ENCODE measurements at places on chromosomes 1 and 21. TPM values are rescaled to one million over a fixed set of nuclear protein-coding genes. Genes with fewer than 3 reads are reported as not detected.

The GJB3 gene
- 61.7 TPM for total RNA-seq

The RGS16 gene
- total RNA-seq, result 1.3 TPM

The C1orf226 gene
- 4.8 TPM for total RNA-seq

The PDE9A gene
- total RNA-seq, result 1.8 TPM

The HLX gene
- total RNA-seq, result 0.48 TPM

The GPATCH3 gene
- total RNA-seq, result 10.4 TPM

The MARCKSL1 gene
- total RNA-seq, result 10.8 TPM

The FAM163A gene
- total RNA-seq, result not detected

The GOLT1A gene
- total RNA-seq, result not detected

The MUL1 gene
- 17.1 TPM for total RNA-seq

The BACE2 gene
- 39.6 TPM for total RNA-seq

The MTMR11 gene
- total RNA-seq, result 5.8 TPM

The OR2L5 gene
- total RNA-seq, result not detected

DNA sequence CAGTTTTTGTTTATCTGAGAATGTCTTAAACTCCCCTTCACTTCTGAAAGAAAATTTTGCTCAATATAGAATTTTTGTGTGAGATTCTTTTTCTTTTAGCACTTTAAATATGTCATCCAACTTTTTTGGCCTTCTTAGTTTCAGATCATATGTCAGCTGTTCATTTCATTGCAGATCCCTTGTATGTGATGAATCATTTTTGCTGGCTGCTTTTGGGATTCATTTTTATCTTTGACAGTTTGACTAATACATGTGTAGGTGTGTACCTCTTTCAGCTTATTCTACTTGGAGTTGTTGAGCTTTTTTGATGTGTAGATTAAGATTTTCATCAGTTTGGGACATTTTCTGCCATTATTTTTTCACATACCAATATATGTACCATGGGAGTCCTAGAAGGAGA lies 156.8 kb downstream of the FASLG start:
- ATAC-seq, result no peak

GRCh38 chr1:60141276-60141675 lies 67.7 kb upstream of the C1orf87 start:
- no peak for ATAC-seq

DNA sequence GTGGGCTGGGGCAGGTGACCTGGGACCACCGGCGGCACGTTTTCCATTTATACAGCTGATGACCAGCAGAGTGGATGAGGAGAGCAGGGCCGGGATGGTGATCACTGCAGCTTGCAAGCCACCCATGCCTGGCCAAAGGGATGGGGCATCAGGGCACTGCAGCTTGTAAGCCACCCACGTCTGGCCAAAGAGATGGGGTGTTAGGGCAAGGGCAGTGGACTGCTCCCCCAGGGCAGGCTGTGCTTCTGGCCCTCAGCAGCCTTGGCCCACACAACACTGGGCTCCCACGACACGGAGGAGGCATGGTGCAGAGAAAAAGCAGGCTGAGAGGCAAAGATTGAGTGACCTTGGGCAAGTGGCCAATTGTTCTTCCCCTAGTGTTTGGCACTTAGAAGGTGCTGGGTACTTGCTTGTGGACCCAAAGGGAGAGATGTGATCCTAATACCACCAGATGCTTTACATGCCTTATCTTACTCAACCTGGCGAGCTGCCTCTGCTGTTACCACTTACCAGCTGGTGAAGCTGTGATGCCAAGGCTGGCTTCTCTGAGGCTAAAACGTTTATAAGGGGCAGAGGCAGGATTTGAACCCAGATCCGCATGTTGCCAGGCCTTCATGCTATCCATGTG lies 48.3 kb downstream of the TRIM62 start:
- ATAC-seq, result no peak

GRCh38 chr1:90359994-90360393 lies 357.1 kb downstream of the BARHL2 start:
- no peak for ATAC-seq

DNA sequence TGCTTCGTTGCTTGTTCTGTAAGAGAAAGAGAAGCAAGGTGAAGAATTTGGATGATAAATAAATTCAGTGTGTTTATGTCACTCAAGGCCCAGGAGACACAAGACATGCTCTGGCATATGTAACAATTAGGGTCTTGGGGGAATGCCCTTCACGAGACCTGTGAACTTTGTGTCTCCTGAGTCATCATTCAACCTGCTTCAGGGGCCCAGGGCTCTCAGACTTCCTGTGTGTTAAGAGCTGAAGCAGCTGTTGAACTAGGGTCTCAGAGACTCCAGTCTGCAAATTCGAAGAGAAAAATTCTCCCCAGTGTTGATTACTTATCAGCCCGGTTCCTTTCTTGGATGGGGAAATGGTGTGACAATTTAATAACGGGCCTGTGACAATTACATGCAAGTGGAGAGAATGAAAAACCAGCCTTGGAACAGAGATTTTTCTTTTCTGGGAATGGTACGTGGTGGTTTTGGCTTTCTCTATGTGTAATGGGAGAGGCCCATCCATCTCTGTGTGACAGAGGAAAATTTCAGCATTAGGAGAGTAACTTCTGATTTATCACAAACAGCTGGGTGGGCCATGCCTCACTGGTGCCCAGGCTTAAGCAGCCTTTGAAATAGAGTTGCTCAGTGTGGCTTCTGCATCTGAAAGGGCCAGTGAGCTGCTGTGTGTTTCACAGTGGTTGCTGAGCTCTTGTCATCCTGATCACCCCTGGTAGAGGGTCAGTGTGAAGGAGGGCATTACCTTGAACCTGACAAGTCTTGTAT lies 22.4 kb downstream of the HUNK start:
- ATAC-seq, result no peak

GRCh38 chr21:24895885-24896734 lies 711.2 kb downstream of the MRPL39 start:
- peak; percentile 45 for ATAC-seq

DNA sequence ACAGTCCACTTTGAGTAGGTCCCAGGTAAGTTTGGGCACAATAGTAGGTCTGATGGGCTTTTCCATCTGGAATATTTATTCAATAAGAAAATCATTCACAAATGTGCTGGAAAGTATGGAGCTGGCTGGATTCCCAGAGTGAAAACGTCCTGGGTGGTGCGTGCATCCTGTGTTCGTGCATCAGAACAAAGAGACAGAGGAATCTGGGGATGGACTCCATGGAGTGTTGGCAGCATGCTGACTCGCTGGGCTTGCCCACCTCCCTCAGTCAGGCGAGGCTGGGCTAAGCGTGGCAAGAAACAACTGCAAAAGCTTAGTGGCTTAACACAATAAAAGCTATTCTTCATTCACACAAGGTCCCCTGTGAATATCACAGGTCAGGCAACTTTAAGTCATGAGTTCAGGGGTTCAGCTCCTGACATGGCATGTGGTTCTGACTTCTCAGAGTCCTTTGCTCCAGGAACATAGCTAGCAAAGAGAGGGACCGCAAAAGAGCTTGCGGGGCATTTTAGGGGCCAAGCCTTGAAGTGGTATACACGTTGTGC lies 151.6 kb upstream of the ZNF644 start:
- no peak for ATAC-seq

GRCh38 chr1:201262963-201263608 lies 20.2 kb upstream of the PKP1 start:
- no peak for ATAC-seq

DNA sequence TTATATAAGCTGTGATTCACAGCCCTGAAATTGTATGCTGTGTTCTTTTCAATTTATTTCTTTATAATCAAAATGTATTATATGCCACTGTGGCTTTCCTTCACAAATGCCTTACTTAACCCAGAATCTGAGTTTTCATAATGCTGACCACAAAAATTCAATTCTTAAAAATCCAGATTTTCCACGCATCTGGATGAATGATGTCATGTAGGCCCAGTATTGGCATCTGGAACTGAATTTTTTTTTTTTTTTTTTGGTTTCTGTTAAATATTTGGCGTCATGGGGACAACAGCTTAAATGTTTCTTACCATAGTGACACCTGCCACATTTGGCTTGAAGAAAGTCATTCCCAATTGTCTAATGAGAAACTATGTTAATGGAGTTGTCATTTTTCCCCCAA lies 296.8 kb downstream of the TM2D1 start:
- no peak for ATAC-seq

DNA sequence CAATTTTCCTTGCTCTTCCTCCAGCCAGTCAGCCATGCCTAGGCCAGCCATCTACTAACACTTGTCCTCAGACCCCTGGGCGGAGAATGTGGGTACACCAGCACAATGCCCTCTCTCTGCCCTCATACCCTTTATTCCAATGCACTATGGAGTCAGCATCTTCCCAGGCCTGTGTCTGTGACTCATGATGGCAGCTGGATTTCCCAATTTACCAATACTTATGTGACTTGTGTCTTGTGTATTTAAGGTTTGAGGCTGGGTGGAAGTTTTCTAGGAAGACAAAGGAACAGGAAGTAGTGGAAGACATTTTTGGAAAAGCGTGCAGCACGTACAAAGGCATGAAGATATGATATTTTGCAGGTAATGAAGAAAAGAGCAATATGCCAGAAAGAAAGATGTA lies 114.3 kb downstream of the NMNAT2 start:
- ATAC-seq, result peak; percentile 13

- ATAC-seq, result no peak
Observed at GRCh38 chr1:167486090-167486824, 32.1 kb downstream of the CD247 start.

- ATAC-seq, result no peak
Observed at GRCh38 chr1:20395255-20395654, 90.8 kb downstream of the CAMK2N1 start.

DNA sequence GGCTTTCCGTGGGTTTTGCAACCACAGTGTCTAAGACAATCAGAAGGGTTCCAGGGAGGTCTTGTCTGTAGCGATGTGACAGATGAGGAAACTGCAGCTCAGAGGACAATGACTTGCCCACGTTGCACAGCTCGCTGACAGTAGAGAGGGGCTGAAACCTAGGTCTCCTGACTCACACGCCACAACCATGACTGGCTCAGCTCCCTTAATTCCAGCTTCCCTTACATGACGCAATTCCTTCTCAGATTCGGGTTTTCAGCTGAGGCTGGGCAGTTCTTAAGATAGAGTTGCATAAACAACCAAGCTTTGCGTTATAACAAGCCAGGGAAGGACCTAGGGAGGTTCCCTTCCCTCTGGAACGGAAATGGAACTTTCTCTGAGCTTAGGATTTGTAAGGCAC lies 36.3 kb downstream of the DHCR24 start:
- peak; percentile 68 for ATAC-seq

DNA sequence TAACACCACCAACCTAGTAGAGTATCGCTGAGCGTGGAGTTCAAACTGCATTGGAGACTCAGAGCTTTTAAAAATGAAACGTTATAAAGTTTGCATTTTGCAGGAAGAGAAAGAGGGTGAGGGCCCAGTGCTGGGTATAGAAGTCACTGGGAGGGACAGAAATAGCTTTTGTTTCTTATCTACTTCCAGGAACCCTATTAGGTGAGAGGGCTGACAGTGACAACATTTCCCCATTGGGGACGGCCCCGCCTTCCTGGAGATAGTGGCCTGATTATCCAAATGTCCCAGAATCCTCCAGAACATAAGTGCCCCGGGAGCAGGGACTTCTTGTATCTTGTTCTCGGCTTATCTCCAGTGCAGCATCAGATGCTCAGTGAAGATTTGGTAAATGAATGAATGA lies 574.9 kb downstream of the PTPRU start:
- no peak for ATAC-seq

GRCh38 chr1:165289556-165289955 lies 67.0 kb downstream of the LMX1A start:
- ATAC-seq, result no peak

DNA sequence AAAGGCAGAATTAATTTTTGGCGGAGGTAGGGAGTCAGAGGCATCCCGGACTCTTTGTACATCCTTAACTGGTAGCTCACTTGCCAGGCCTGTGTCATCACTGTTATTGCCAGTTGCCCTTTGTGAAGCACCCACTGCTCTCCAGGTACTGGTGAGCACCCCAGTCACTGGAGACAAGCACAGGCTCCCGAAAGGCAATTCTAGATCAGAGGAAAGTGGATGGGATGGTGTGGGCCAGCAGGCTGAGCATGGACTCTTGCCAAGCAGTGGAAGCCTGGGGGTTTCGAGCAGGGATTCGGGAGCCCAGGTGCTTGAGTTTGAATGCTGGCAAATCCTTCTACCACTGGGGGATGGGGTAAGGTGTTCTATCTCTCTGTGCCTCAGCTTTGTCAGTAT lies 551.1 kb downstream of the MATN1 start:
- ATAC-seq, result no peak

DNA sequence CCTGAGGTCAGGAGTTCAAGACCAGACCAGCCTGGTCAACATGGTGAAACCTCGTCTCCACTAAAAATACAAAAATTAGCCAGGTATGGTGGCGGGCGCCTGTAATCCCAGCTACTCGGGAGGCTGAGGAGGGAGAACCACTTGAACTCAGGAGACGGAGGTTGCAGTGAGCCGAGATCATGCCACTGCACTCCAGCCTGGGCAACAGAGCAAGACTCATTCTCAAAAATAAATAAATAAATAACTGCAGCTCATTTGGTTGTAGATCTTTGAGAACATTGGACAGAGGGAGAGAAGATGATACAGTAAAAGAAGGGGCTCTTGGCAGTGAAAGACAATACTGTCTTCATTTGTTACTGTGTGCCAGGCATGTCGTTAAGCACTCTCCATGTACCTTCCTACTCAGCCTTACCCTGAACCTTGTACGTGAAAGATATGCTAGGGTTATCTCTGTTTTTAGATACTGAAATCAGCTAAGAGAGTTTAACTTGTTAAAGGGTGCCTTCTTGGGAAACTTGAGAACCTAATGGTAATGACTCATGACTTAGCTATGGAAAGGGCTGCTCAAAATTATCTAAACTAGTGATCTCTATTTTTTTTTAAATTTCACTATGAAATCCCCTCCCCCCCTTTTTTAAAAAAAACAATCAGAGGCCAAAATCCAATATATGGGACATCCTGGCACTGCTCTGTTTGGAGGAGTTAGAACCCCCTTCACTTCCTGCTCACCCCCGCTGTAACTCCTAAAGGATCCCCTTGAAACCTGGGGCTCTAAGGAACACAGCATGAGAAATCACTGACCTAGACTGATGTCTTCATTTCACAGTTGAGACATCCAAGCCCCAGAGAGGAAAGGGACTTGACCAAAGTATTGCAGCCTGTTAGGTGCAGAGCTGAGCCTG lies 6.8 kb upstream of the KPNA6 start:
- no peak for ATAC-seq

GRCh38 chr1:170634824-170635410 lies 29.0 kb upstream of the PRRX1 start:
- ATAC-seq, result no peak

DNA sequence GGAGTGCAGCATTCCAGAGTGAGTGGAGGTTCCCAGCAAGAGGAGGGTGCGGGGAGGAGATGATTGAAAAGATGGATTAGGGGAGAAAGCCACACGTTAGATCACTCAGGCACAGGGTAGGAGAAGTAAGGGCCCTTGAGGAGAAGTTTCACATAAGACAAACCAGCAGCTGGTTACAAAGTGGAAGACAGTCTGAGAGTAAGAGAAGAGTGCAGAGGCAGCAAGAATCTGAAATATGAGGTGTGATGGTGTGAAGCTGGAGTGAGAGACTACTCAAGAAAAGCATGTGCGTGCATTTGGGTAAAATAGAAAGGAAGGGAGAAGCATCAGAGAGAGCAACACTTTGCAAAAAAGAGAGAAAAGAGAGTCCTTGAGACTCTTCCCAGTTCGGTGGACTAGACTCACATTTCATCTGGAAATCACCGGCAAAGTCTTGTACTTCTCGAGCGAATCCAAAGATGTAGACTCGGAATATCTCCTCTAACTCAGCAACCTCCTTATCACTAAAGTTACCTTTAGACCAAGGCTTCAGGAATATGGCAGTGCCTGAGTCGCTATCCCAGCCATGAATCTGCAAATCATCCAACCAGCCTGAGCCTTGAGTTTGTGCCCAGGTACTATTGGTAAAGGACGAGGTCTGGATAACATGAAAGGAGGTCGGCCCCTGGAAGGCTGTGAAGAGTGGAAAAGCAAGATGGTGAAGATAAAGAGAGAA lies 783 bp downstream of the CD1B start:
- no peak for ATAC-seq

- ATAC-seq, result peak; percentile 90
Observed at GRCh38 chr1:244322791-244323521, 128.8 kb downstream of the ADSS2 start.
